ENCODE measurements at places on chromosomes 16 and 17.

GRCh38 chr17:14871921-14872320 is 393.2 kb downstream of the PMP22 start:
- no peak for DNase-seq

DNA sequence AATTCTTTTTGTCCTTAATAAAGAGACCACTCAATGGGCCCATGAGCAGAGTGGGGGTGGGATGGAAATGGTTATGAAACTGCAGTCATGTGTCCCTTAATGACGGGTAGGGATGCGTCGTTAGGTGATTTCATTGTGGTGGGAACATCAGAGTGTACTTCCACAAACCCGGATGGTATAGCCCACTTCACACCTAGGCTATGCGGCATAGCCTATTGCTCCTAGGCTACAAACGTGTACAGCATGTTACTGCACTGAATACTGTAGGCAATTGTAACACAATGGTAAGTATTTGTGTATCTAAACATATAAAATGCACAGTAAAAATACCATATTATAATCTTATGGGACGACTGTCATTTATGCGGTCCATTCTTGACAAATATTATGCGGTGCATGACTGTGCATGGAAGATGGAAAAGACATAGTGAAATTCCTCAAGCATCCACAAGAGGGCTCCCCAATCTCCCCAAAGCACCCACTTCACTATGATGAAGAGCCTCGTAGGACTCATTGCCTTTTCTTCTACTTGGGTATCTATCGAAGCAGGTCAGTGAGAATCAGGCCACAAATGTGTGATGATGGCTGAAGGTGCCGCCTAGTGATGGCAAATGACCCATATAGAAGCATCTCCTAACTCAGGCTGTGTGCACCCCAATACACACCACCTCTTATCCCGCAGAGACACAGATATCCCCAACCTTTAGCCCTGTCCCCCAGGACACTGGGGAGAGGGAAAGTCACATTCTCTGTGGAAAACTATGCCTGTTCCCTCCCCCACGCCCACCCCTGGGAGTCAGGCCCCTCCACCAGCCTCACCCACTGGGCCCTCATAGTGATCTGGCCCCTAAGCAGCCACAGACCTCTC is 43.5 kb downstream of the TBX21 start:
- peak; percentile 40 for DNase-seq

DNA sequence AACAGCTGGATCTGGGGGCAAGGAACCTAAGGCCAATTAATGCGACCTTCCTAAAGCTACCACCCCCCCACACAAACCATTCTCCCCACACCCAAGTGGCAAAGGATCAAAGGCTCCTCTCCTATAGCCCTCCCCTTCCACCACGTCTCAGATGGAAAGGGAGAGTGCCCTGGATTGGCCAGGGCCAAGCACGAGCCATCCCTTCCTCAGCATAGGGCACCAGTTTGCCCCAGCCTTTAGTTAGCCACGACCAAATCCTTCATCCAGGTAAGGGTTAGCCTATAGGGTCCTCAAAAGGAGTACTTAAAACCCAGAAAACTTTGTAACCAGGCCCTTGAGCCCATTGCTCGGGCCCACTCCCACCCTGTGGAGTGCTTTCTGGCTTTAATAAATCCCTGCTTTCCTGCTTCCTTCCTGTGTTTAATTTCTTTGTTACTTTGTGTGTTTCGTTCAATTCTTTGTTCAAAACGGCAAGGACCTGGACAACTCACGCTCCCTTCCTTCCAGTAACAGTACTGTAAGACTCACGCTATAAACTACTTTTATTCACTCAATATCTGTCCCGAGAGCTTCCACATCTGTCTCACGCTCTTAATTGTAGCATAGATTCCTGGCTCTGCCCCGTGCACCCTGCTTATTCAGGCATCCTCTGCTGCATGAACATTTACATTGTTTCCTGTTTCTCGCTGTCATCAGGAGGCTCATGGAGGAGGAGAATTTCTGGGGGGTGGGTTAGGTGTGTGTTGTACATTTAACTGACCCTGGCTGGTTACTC is 62.3 kb downstream of the TNFRSF13B start:
- no peak for DNase-seq

GRCh38 chr17:30196504-30196903 is 39.0 kb downstream of the SLC6A4 start:
- no peak for DNase-seq

DNA sequence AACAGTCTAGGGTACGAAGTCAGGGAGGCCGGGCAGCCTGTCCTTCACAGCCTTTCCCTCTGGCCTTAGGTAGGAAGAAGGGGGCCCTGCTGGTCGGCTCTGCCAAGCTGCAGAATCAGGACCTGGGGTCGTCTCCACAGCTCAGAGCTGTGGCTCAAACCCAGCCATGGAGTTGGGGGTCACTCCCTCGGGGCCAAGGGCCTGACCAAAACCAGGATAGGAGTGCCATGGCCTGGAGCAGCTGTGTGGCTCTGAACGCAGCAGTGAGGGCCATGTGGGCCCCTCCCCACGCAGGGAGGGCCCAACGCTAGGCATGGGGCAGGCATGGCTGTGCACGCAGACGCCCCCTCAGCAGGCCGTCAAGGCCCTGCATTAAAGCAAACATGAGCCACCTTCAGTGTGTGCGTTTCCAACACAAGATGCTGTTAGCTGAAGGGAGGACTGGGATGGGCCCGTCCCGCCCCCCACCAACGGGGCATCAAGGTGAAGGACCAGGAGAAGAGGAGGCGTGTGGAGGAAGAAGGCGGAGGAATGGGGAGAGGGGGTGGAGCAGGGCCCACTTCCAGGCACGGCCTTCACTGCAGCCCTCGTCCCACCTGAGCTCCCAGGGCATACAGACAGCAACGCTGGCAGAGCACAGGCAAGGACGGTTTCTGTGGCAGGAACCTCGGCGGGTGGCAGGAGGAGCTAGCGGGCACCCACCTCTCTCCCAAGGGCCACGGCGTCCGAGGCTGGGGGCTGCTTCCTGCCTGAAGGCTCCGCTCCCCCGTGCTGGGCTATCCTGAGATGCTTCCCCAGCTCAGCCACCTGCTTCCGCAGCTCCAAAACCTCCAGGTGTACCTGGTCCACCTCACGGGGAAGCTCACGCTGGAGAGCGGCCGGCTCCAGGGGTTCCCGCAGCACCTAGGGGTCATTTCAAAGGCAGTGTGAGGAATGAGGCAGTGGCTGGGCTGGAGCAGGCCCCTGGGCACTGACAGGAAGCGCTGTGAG is 55.3 kb downstream of the CCDC57 start:
- no peak for DNase-seq

- DNase-seq, result no peak
Observed at GRCh38 chr17:15973016-15973415, 26.5 kb downstream of the ZSWIM7 start.

GRCh38 chr17:4658478-4659305 is 17.2 kb upstream of the ALOX15 start:
- peak; percentile 58 for DNase-seq

- DNase-seq, result no peak
Observed at GRCh38 chr16:1963806-1964505, 670 bp downstream of the RPS2 start.

GRCh38 chr17:38898812-38899348 is 26.5 kb upstream of the LASP1NB start:
- peak; percentile 86 for DNase-seq

DNA sequence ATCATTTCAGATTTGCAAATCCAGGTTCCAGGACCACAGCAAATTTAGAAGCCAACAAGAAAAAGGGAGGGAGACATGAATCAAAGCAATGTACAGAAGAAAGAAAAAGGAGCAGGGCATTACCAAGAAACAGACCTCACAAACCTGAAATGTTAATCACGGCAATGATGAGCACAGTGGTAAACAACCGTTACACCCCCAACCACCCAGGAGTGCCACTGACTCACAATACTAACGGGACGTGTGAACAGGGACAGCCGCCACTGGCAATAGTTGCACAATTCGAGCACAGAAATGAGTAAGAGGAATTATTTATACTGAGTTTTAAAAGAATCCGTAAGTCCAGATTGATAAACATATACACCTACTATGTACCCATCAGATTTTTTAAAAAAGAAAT is 13.8 kb downstream of the USP22 start:
- DNase-seq, result peak; percentile 61

DNA sequence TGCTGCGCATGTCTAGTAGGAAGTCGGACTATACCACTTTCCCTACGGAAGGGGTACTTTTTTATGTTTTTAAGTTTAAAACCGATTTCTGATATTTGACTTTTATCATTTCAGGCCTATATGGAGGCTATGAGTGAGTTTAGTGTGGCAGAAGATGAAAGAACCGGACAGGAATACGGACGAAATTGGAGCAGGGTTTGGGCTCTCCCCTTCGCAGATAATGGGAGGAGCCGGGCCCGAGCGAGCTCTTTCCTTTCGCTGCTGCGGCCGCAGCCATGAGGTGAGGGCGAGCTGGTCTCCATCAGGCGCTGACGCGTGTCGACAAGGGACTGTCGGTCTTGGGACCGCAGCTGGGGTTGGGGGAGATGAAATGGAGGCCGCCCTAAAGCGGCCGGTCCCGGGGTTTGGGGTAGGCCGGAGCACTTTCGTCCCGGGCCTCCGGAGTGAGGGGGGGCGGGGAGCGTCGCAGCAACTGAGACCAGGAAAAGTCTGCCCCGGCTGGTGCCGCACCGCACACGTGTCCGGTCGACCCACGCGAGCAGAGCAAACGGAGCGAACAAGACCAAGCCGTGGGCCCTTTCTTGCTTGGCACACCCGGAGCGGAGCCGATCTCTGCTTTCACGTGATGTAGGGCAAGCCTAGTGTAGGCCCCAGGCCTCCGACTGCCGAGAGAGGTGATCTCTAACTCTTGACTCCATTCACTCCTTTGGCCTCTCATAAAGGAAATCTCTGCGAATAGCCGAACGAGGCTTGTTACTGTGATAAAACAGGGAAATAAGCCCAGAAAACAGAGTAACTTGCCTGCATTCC is at the start of gene RPL19:
TSS of gene RPL19 (plus strand) at position 214 of the 810 bp plus-strand sequence. CDS start at position 276, 62 bp downstream.
- peak; percentile 85 for DNase-seq

DNA sequence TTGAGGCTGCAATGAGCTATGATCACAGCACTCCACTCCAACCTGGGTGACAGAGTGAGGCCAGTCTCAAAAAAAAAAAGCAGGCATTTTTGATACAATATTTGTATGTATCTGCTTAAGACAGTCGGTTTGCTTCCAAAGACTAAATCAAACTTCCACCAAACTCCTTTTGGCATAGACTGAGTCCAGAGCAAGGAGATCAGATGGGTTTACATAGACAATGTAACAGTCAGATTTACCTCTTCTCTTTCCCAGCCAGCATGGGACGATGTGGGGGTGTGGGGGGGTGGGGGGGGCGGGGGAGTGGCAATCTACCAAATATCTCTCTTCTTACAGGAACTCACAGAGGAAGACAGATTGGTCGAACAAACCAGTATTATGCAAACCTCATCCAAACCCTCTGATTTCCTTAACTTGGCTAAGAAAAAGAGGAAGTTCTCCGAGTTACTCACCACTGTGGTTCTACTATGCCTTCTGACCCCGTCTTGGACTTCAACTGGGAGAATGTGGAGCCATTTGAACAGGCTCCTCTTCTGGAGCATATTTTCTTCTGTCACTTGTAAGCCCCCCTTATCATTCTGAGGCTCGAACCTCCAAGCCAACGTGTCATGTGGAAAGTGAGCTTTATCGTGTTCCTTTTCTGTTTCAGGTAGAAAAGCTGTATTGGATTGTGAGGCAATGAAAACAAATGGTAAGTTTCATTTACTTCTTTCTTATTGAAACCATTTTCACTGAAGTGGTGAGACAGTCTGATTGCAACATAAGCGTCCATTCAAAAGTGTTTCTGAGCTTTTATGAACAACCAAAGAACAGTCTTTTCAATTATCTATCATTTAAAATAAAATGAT is at the start of gene MILR1:
TSS of gene MILR1 (plus strand) at position 451 of the 848 bp plus-strand sequence. CDS start at position 505, 54 bp downstream.
- DNase-seq, result no peak

- DNase-seq, result no peak
Observed at GRCh38 chr16:15649727-15650018, 372 bp upstream of the NDE1 start.

DNA sequence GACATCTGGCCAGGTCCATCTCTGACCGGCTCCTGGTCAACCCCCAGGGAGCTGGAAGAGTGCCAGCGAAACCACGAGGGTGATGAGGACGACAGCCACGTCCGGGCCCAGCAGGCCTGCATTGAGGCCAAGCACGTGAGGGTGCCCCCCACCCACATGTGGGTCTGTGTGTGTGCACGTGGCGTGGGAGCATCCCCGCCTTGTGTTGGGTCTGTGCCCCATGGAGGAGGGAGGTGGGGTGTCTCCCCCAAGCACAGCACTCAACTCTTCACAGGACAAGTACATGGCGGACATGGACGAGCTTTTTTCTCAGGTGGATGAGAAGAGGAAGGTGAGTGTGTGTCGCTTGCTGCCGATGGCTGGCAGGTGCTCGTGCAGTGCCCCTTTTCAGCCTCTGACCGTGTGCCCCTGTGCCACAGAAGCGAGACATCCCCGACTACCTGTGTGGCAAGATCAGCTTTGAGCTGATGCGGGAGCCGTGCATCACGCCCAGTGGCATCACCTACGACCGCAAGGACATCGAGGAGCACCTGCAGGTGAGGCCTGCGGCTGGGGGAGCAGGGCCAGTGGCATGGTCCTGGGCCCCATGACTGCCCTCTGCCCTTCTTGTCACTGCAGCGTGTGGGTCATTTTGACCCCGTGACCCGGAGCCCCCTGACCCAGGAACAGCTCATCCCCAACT is 1.7 kb downstream of the STUB1 start:
- no peak for DNase-seq

- DNase-seq, result no peak
Observed at GRCh38 chr16:86046667-86047270, 147.8 kb downstream of the IRF8 start.

DNA sequence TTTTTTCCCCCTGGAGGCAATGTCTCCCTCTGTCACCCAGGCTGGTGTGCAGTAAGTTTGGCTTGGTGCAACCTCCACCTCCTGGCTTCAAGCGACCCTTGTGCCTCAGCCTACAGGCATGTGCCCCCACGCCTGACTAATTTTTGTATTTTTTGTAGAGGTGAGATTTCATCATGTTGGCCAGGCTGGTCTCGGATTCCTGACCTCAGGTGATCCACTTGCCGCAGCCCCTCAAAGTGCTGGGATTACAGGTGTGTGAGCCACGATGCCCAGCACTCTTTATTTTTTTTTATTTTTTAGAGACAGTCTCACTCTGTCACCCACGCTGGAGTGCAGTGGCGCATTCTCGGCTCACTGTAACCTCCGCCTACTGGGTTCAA is 113.2 kb downstream of the ABCC6 start:
- DNase-seq, result no peak

DNA sequence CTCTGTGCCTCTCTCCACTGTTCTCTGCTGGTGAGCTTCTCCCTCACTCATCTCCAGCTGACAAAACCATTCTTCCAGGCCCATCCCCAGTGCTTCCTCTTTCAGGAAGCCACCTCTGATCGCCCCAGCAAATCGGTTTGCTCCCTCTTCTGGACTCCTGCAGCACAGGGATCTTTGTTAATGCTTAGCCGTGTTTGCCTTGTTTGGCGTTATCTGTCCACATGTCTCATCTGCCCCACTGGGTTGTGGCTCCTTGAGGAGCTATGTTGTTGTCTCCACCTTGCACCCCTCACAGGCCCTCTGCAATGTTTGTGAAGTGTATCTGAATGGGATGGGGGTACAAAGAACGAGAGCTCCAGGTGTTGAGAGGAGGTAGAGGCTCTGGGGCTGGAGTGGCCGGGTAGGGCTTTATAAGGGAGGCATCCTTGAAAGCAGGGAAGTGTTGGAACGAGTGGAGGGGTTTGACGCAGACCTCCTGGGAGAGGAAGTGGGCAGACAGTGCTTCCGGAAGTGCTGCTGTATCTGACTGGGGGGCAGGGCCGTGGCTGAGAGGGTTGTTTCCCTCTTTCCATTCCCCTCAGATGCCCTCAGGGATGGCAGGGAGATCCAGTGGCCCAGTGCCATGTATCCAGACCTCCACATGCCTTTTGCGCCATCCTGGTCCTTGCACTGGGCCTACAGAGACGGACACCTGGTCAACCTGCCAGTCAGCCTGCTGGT is 27.8 kb downstream of the CASKIN2 start:
- DNase-seq, result peak; percentile 39
